Activated T-helper 1 cell treated with anti-CD3 and anti-CD28 coated beads, Interleukin-12 subunit alpha, Interleukin-12 subunit beta, Interleukin-2, Interleukin-4 antibody, amounts not matched to agents 30 ng/mL and 10 ng/mL and 1 ng/mL, durations not matched to agents 14 hours and 24 hours and 36 hours (primary cell): ENCODE measurements at places on chromosomes 1 and 21. TPM values are rescaled to one million over a fixed set of nuclear protein-coding genes. Genes with fewer than 3 reads are reported as not detected.

GRCh38 chr1:230101556-230101955 lies 34.5 kb downstream of the GALNT2 start:
- H3K27me3 ChIP-seq = peaks cover 1% of the 10 kb centered on the region
- peaks cover 65% of the 10 kb centered on the region for H3K4me1 ChIP-seq
- H3K36me3 ChIP-seq = peaks cover 9% of the 10 kb centered on the region
- no peak overlapping the region for H3K4me3 ChIP-seq

DNA sequence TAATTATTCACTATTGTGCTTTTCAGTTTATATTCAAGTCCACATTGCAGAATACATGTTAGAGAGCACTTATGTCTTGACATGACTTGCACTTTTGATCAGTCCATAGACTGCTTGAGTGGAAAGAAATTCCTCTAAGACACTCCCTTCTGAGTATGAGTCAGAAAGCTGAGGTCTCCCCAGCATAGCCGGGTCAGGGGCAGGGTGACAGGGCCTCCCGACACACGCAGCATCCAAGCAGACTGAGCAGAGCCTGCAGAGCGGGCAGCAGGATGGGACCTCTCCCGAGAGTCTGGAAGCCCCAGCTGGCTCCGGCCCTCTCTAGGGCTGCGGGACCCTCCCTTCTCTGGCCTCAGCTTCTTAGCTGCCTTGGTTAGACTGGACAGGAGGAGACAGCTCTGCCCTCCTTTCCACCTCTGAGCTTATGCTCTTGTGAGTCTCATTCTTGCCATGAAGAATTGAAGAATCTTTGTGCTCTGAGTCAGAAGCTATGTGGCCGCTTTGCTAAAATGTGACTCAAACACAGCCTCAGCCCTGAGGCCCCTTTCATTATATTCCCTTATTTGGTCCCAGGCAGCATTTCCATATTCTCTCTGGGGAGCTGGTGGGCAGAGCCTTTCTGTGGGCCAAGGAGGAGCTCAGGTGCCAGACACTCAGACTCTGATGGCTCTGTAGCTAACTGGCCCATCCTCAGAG lies 11.2 kb upstream of the CAPN2 start:
- H3K36me3 ChIP-seq = no peaks in the 10 kb centered on the region
- no peak overlapping the region for H3K4me3 ChIP-seq
- peaks cover 4% of the 10 kb centered on the region for H3K27me3 ChIP-seq
- peak overlapping the region; percentile 83 for H3K27ac ChIP-seq
- H3K4me1 ChIP-seq = peaks cover 54% of the 10 kb centered on the region

Gene RAP1GAP
- 0.23 and 0.81 TPM in 2 replicates for total RNA-seq

DNA sequence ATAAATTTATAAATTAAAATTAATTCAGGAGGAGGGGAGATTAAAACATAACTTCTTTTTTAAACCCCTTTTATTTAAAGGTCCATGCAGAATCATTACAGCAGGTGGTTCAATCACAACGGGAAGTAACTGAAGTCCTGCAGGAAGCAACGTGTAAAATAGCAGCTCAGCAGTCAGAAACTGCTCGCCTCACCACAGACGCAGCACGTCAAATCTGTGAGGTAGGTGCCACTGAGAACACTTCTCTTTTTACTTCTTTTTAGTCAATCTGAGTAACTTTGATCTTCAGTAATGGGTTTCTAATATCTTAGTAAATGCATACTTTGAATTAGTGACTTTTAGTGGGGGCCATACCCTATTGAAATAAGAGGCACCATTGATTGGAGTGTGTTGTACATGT lies 87.0 kb downstream of the CEP350 start:
- no peak overlapping the region for H3K4me3 ChIP-seq
- H3K27ac ChIP-seq = no peak overlapping the region
- peaks cover 50% of the 10 kb centered on the region for H3K36me3 ChIP-seq
- peaks cover 5% of the 10 kb centered on the region for H3K4me1 ChIP-seq

DNA sequence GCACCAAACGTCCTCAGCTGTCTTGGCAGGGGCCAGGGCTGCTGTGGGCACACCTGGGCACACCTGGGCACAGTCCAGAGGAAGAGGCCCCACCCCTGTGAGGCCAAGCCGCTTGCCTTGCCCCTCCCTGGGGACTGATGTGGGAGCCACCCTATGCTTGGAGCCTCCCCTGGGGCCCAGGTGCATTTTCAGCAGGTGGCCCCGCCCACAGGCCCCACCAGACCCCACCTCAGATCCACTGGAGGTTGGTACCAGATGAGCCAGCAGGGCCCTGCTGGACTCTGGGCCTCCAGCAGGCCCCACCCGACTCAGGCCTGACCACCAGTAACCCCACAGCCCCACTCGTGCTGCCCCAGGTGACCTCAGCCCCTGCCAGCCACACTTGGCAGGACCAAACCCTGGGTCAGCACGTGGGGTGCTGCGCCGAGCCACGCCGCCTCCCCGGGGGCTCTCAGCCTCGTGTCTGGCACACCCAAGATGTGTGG lies 8.8 kb downstream of the SLC19A1 start:
- H3K27me3 ChIP-seq = no peaks in the 10 kb centered on the region
- no peak for DNase-seq
- H3K4me1 ChIP-seq = peaks cover 9% of the 10 kb centered on the region
- no peak overlapping the region for H3K27ac ChIP-seq

Gene VWA5B1
- total RNA-seq = 0.05 TPM in 1 of 2 replicates, not detected in the other

- no peak overlapping the region for H3K4me3 ChIP-seq
- H3K27ac ChIP-seq = no peak overlapping the region
- H3K36me3 ChIP-seq = peaks cover 6% of the 10 kb centered on the region
- no peak for DNase-seq
Observed at GRCh38 chr1:231016966-231017365, 23.1 kb downstream of the FAM89A start.

- DNase-seq = no peak
- H3K4me1 ChIP-seq = no peaks in the 10 kb centered on the region
- no peak overlapping the region for H3K4me3 ChIP-seq
- H3K36me3 ChIP-seq = peaks cover 16% of the 10 kb centered on the region
Observed at GRCh38 chr21:32641710-32642698, 29.8 kb upstream of the CFAP298 start.

- no peak overlapping the region for H3K27ac ChIP-seq
- DNase-seq = peak; percentile 8
- peaks cover 11% of the 10 kb centered on the region for H3K27me3 ChIP-seq
- no peak overlapping the region for H3K4me3 ChIP-seq
- no peaks in the 10 kb centered on the region for H3K36me3 ChIP-seq
- no peaks in the 10 kb centered on the region for H3K4me1 ChIP-seq
Observed at GRCh38 chr1:53681977-53682685, 56.8 kb downstream of the GLIS1 start.

DNA sequence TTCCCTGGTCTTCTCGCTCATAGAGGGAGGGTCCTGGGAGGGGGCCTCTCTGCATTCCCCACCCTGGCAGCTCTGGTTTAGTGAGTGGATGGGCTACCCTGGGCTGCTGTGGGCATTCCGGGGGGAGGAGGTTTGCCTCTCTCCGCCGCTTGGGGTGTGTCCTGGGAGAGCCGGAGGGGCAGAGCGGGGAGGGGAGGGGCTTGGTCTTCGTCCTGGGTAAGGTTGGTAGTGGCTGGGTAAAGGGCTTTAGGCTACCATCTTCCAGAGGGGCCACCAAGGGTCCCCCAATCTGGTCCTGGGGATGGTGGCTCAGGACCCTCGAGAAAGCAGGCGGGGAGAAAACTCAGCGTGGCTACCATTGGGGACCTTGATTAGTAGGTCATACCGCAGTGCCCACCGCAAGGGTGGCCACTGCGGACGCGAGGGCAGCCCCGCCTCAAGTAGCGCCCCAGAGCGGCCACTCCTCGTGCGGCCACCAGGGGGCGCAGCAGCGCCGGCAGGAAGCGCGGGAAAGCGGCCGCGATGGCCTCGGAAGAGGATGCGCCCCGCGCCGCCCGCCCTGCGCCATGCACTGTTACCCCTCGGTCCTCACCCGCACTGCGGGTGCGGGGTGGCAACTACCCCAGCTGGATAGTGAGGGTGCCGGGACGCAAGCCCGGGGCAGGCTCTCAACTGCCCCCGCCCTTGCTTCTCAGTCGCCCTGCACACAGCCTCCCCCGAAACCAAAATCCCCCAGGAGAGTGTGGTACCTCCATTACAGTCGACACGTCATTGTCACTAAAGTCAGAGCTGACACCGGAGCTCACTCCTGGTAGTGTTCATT lies 44.1 kb upstream of the SLC25A33 start:
- H3K4me1 ChIP-seq = peaks cover 4% of the 10 kb centered on the region
- no peak overlapping the region for H3K27ac ChIP-seq
- H3K4me3 ChIP-seq = peak overlapping the region; percentile 66
- DNase-seq = peak; percentile 61

- peaks cover 3% of the 10 kb centered on the region for H3K36me3 ChIP-seq
- H3K27ac ChIP-seq = peak overlapping the region; percentile 96
- peaks cover 30% of the 10 kb centered on the region for H3K4me1 ChIP-seq
- H3K4me3 ChIP-seq = peak overlapping the region; percentile 51
- peak; percentile 42 for DNase-seq
Observed at GRCh38 chr21:34029743-34030528, 43.4 kb upstream of the MRPS6 start.

DNA sequence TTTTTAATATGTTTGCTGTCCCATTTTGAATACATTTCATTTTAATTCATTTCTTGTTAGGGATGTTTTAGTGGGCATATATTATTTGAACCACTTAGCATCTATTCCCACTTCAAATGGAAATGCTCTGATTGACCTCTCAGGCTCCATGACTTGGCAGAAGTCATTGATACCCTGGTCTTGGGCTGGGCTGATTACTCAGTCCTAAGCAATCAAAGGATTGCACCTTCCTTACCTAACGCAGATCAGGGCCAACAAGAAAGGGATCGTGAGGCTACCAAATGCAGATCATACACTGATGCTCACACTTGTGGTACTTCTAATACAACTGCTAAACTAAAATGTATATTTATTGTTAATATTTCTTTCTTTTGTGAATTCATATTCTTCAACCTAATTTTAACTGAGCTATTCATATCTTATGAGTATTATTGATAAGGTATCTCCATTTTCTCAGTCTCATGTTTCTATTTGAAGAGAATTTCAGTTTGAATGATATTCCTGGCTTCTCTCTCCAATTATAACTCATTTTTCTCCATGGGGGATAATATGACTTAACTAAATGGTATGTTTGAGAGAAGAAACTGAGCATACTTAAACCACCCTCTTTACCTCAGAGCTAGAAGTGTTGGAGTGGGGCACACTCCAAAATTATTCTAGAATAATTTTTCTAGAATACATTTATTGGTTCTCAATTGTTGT lies 615.5 kb upstream of the ADAMTS5 start:
- no peak overlapping the region for H3K27ac ChIP-seq
- DNase-seq = no peak
- H3K4me3 ChIP-seq = no peak overlapping the region

Gene LRRIQ3
- total RNA-seq = 0.31 and 0.49 TPM in 2 replicates

Gene LEMD1
- not detected in 2 replicates for total RNA-seq

Gene ZNF593
- total RNA-seq = 81.3 and 83.0 TPM in 2 replicates

- DNase-seq = no peak
- peaks cover 39% of the 10 kb centered on the region for H3K4me1 ChIP-seq
- H3K4me3 ChIP-seq = no peak overlapping the region
- H3K27ac ChIP-seq = no peak overlapping the region
- peaks cover 7% of the 10 kb centered on the region for H3K36me3 ChIP-seq
- no peaks in the 10 kb centered on the region for H3K27me3 ChIP-seq
Observed at GRCh38 chr1:155983191-155984024, 5.1 kb upstream of the ARHGEF2 start.

Gene LEFTY2
- total RNA-seq = not detected in 2 replicates

DNA sequence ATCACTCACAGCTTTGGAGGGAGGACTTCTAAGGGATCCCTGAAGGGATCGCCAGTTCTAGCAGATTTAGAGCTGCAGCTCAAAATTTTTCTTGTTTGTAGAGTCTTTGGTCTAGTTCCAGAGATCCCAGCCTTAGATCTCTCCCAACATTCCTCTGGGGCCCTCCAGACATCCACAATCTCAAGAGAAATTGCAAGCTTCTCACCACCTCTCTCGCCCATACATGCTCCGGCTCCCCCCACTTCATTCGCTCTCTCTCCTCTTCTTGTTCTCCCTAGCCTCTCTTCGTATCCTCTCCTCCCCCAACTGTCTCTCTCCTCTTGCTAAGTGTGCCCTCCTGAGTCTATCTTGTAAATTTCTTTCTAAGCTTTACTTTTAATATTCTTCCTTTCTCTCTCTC lies 15.1 kb upstream of the TUT4 start:
- H3K36me3 ChIP-seq = peaks cover 1% of the 10 kb centered on the region
- peaks cover 15% of the 10 kb centered on the region for H3K27me3 ChIP-seq
- H3K4me3 ChIP-seq = no peak overlapping the region
- H3K4me1 ChIP-seq = peaks cover 16% of the 10 kb centered on the region

DNA sequence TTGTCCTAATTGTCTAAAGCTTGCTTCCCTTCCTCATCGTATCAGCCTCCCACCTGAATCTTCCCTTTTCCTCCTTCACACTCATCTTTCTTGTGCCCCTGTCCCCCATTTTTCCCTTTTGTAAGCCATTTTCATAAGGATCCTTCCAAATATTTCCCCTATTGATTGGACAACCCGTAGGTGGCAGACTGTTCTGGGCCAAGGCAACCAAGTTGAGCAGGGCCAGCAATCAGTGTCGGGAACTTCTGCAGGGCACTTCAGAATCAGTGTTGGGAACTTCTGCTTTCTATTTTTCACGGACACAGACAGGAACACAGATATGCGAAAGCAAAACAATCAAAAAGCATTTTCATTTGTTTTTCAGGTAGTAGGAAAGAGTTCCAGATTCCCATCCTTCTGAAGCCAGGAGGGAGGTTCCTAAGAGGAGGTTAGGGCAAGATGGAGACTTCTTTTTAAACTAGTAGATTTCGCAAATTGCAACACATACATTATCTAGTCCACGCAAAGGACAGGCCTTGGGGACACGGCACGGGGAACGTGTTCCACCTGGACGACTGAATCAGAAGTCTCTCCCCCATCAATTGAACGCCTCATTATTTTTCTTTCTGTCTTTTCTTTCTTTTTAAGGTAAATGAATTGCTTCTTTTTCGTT lies 691 bp upstream of the MPZL1 start:
- peak overlapping the region; percentile 57 for H3K27ac ChIP-seq
- H3K36me3 ChIP-seq = peaks cover 9% of the 10 kb centered on the region
- no peak for DNase-seq

Gene CRYZL1
- 25.6 and 34.8 TPM in 2 replicates for total RNA-seq

DNA sequence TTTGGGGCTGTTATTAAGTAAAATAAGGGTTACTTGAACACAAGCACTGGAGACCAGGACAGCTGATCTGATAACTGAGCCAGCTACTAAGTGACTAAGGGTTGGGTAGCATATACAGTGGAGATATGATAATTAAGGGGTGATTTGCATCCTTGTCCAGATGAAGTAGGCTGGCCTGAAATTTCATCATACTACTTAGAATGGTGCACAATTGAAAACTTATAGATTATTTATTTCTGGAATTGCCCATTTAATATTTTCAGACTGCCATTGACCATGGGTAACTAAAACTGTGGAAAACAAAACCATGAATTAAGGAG lies 3.8 kb upstream of the CD1B start:
- H3K4me1 ChIP-seq = peaks cover 9% of the 10 kb centered on the region
- no peaks in the 10 kb centered on the region for H3K27me3 ChIP-seq
- no peaks in the 10 kb centered on the region for H3K36me3 ChIP-seq
- no peak for DNase-seq

GRCh38 chr1:54415533-54415932 lies 9.3 kb upstream of the SSBP3 start:
- H3K36me3 ChIP-seq = peaks cover 2% of the 10 kb centered on the region
- H3K27me3 ChIP-seq = peaks cover 10% of the 10 kb centered on the region
- peaks cover 24% of the 10 kb centered on the region for H3K4me1 ChIP-seq
- H3K4me3 ChIP-seq = no peak overlapping the region
- DNase-seq = no peak

GRCh38 chr1:10510520-10511493 lies 36.1 kb downstream of the PEX14 start:
- peak overlapping the region; percentile 66 for H3K4me3 ChIP-seq
- DNase-seq = peak; percentile 78
- peaks cover 70% of the 10 kb centered on the region for H3K4me1 ChIP-seq
- no peaks in the 10 kb centered on the region for H3K27me3 ChIP-seq
